ENCODE measurements at places on chromosomes 7 and 10.

DNA sequence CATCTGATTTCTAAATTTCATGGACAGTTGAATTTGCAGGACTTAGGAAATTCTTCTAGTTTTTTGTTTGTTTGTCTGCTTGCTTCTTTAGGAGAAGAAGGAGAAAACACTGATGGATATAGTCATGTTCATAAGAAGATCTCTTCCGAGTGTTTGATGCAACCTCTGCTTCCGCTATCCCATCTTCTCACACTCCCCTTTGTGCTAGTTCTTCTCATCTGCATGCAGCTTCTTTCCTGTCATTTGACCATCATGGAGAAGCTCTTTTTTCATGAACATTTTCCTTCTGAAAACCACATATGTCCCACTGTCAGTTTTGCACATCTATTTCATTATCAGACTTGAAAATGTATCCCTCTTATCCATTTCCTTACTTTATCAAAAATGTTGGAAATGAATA, 346.9 kb upstream of the PRKCQ start:
- DNase-seq: peak; percentile 65

GRCh38 chr10:6270951-6271350, 68.2 kb downstream of the PFKFB3 start:
- DNase-seq: peak; percentile 75

GRCh38 chr10:14603534-14604102, 171.1 kb downstream of the FAM107B start:
- DNase-seq: no peak

- no peak for DNase-seq
Observed at GRCh38 chr10:112215342-112215774, 31.8 kb upstream of the GPAM start.

GRCh38 chr10:106741006-106741530, 423.4 kb downstream of the SORCS1 start:
- no peak for DNase-seq

GRCh38 chr10:60413306-60414012, 23.8 kb upstream of the ANK3 start:
- DNase-seq: no peak

GRCh38 chr10:61543831-61544230, 90.7 kb upstream of the TMEM26 start:
- DNase-seq: no peak

GRCh38 chr7:94145602-94146001, 141.4 kb upstream of the BET1 start:
- no peak for DNase-seq
